ENCODE measurements at places on chromosomes 13 and 19.
A peak's percentile ranks its signal among the peaks of the same experiment; 100 is the strongest.

- DNase-seq = no peak
Observed at GRCh38 chr19:23823952-23824389, 65.3 kb upstream of the ZNF681 start.

GRCh38 chr13:73740666-73741065 lies 393.5 kb downstream of the KLF12 start:
- DNase-seq = no peak

GRCh38 chr19:22199171-22199570 lies 2.4 kb upstream of the ZNF676 start:
- no peak for DNase-seq

GRCh38 chr13:100163375-100163774 lies 74.5 kb downstream of the PCCA start:
- no peak for DNase-seq

- no peak for DNase-seq
Observed at GRCh38 chr19:13841962-13842290, 35.0 kb upstream of the NANOS3 start.

DNA sequence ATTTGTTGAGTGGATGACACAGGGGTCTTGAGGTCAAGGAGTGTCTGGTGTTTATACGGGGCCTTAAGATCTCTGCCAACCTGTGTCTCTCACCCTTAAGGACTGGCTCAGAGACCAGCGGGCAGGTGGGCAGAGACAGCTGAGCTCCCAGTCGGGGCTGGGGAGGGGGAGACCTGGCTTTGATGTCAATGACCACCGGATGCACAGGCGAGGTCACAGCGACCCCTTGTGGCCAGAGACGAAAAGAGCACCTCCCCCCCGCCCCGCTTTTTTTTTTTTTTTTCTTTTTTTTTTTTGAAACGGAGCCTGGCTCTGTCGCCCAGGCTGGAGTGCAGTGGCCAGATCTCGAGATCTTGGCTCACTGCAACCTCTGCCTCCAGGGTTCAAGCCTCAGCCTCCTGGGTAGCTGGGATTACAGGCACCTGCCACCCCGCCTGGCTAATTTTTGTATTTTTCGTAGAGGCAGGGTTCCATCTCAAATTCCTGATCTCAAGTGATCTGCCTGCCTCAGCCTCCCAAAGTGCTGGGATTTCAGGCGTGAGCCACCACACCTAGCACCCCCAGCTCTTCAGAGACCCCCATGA lies 12.1 kb upstream of the KLK14 start:
- no peak for DNase-seq

- DNase-seq = no peak
Observed at GRCh38 chr19:57171551-57172081, 4.3 kb upstream of the DUXA start.

GRCh38 chr13:80276371-80277289 lies 64.3 kb downstream of the SPRY2 start:
- no peak for DNase-seq

DNA sequence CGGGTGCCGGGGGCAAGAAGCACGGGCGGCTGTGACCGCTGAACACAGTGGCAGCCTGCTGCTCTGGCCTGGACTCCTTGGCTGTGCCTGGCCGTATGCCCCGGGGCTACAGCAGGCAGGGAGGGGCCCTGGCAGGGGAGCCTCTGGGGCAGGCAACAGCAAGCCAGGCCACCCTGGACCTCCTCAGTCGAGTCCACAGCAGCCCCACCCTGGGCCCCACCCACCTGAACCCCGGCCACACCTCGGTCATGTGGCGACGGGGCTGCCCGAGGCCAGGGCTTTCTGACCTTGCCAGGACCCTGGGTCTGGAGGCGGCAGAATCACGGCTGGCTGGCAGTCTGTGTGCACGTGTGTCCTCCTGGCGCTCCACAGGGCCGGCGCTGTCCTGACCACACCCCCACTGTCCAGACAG lies 8.7 kb downstream of the CILP2 start:
- DNase-seq = no peak

- no peak for DNase-seq
Observed at GRCh38 chr19:29812080-29812880, 489 bp downstream of the CCNE1 start.

GRCh38 chr19:51294211-51294976 lies 17.1 kb upstream of the IGLON5 start:
- DNase-seq = peak; percentile 30

GRCh38 chr13:24629320-24629719 lies 50.9 kb upstream of the ATP12A start:
- no peak for DNase-seq

- DNase-seq = peak; percentile 70
Observed at GRCh38 chr19:1214862-1215731, 9.5 kb downstream of the STK11 start.

DNA sequence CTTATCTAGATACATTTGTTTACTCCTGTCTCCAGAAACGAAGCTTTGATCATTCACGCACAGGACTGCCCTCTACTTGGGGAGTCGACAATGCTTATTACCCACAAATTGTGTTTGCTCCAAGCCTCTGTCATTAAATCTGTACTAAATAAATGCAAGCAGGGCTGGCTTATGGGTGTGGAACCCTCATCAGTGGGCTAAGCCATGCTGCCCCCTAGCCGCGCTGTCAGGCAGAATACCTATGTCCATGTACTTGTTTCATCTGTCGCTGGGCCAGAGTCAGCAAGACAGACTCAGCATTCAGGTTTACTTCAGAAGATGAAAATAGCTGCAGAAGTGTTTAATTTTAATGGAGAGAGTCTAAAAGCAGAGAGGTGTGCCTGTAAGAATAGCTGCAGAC lies 110.0 kb upstream of the PRR20A start:
- DNase-seq = no peak

- DNase-seq = no peak
Observed at GRCh38 chr13:24459234-24459633, 53.3 kb downstream of the PARP4 start.

DNA sequence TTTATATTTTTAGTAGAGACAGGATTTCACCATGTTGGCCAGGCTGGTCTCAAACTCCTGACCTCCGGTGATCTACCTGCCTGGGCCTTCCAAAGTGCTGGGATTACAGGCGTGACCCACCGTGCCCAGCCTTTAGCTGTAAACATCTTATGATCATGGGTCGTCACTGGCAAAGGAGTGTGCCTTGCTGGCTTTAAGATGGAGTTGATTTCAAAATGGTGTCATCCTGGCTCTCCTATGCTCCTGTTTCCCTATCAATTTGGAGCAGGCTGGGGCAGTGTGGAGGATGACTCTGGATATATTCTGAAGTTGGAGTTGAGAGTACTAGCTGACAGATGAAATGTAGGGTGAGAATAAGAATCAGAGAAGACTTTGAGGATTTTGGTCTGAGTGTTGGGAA lies 18.4 kb upstream of the ATP8A2 start:
- no peak for DNase-seq

GRCh38 chr13:25678398-25678797 lies 306.6 kb downstream of the ATP8A2 start:
- DNase-seq = no peak

- no peak for DNase-seq
Observed at GRCh38 chr13:58994077-58994476, 1169.7 kb downstream of the DIAPH3 start.

DNA sequence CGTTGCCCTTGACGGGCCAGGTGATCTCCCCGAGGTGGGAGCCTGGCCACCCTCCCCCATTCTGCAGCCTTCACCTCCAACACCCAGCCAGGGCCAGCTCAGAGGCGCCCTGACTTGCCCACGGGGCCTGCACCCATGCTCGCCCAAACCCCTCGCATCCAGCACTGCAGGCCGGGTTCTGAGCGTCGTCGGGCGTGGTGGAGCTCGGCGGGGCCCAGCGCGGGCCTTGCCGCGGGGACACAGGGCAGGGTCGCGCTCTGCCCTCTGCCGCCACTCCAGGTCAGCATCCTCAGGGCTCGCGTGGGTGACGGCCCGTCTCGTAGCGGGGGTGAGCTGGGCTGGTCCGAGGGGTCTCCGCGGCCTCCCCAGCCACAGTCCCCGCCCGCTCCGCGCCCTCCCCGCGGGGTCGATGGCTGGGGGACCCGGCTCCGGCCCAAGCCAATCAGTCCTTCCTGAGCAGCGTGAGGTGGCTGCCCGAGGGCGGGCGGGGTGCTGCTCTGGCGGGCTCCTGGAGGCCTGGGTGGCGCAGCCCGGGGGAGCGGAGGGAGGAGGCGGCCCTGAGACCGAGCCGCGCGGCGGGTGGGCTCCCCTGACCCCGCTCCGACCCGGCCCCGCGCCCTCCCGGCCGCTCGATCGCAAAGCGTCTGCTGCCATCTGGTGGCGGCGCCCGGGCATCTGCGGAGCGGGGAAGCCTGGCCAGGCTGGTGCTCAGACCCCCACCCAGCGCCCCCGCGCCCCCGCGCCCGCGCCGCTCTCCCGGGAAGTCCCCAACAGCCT lies 61.4 kb downstream of the CCNE1 start:
- no peak for DNase-seq

DNA sequence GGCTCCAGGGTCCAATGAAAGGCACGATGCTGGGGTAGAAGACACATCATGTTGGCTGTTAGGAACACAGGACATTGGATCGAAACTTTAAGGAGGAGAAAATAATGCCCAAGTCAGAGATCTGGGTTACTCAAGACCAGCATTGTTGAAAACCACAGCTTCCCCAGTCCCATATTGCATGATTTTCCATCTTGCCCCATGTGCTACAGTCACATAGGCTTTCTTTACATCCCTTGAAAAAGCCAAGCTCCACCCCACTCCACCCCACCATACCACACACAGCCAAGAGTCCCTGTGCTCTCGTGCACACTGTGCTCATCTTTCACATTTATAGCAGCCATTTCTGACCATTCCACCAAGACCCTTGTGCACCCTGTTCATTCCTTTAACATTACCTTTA lies 636.2 kb downstream of the DIAPH3 start:
- no peak for DNase-seq

DNA sequence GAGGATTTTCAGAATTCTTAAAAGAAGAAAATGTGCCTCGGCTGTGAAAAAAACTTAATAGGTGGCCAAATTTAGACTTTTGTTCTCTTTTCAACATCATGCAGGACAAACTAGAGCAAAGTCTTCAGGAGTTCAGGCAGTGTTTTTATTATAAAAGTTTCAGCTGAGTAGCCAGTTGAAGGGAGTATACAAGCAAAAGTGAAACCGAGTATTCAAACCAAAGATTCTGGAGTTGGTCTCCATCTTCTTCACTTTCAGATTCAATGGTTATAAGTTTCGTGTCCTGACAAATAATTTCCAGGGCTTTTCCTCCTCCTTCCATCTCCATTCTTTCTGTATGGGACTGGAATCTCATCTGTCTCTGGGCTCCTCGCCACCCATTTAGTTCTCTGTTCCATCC lies 379.7 kb downstream of the GPC5 start:
- no peak for DNase-seq

DNA sequence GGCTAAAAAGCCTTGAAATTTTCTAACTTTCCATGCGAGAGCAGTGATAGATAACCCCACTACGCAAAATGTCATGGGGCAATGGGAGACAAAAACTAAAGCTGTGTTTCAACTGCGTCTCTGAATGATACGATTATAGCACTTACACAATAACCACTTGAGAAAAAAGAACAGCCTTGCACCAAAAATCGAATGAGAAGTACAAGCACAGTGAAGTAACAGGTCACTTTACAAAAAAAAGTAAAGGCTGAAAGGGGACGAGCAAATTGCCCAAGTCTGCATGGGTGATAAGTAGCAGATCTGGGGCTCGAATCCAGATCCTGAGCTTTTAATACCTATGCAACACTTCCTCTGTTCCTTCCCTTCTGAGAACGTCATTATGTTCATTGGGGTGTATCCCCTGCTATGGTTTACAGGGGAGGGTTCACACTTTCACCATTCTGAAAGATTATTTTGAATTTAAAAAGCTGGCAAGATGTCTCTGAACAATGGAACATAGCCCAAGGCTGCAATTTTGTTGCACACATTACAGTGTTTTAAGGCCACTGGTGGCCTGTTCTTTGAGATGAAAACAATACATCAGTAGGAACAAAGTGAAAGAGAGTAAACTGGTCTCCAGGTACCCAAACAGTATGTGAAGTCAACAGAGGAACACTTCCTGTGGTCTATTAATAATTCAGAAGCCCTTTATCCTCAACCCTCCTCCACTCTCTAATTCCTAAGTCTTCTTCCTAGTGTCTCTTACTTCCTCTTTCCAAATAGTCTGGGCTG lies 3.2 kb downstream of the CPB2 start:
- DNase-seq = no peak

- peak; percentile 58 for DNase-seq
Observed at GRCh38 chr19:48634424-48635262, 2.5 kb downstream of the DBP start.

GRCh38 chr13:110486061-110486715 lies 75.3 kb downstream of the RAB20 start:
- DNase-seq = no peak

GRCh38 chr13:51416107-51416506 lies 36.7 kb downstream of the INTS6 start:
- no peak for DNase-seq

DNA sequence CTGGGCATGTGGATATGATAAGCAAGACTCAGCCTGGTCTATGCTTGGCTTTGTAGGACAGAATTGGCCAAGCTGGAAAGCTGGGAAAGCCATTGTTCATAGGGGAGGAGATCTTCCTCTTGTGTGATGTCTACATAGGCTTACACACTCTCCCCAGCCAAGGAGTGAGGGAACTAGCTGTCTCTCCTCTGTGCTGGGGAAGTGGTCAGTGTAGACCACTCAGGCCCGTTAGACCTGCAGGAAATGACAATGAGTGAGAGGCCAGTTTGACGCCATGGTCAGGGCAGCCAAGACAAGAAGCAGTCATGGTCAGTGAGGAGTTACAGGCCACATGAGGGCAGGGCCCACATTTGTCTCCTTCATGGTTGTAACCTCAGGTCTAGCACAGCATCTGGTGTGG lies 159.1 kb upstream of the KL start:
- no peak for DNase-seq

GRCh38 chr19:51821456-51821855 lies 26.5 kb downstream of the FPR3 start:
- DNase-seq = no peak

DNA sequence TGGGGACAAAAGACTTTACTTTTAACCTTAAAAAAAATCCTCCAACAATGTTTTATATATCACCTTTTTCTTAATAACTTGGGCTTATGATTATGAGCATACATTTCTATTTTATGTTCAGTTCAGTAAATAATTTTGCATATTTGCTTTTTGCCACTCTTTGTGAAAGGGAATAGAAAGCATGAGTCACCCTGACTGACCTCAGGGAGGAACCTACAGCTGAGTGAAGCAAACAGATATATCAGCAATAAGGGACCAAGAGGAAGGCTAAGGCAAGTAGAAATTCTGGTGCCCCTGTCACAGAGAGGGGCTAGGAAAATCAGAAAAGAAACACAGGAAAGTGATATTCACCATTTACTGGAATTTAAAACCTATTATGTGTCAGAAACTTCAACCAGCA lies 37.2 kb upstream of the SOHLH2 start:
- DNase-seq = no peak

DNA sequence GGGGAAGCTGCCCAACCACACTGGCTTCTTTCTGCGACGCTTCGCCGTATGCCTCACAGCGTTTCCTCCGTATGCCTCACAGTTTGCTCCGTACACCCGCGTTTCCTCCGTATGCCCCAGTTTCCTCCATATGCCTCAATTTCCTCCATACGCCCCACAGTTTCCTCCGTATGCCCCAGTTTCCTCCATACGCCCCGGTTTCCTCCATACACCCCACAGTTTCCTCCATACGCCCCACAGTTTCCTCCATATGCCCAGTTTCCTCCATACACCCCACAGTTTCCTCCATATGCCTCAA lies 22.6 kb downstream of the GAS6 start:
- no peak for DNase-seq
